Suprapubic skin (tissue), 4 donors: ENCODE measurements at places on chromosomes 13 and 19. TPM values are rescaled to one million over a fixed set of nuclear protein-coding genes. Genes with fewer than 3 reads are reported as not detected.

- H3K4me1 ChIP-seq: no peaks in the 10 kb centered on the region
- no peak overlapping the region for H3K27ac ChIP-seq
- H3K36me3 ChIP-seq: no peaks in the 10 kb centered on the region
- H3K4me3 ChIP-seq: no peak overlapping the region
- H3K27me3 ChIP-seq: no peaks in the 10 kb centered on the region
These were observed 44.0 kb downstream of the CCDC70 start for GRCh38 chr13:51905787-51906186.

GRCh38 chr13:77323858-77324257, 3.0 kb downstream of the MYCBP2 start:
- DNase-seq: no peak
- no peak overlapping the region for H3K27ac ChIP-seq
- H3K27me3 ChIP-seq: no peaks in the 10 kb centered on the region
- peaks cover 66% of the 10 kb centered on the region for H3K4me1 ChIP-seq
- H3K36me3 ChIP-seq: no peaks in the 10 kb centered on the region

GRCh38 chr19:35442091-35442490, 6.0 kb upstream of the FFAR2 start:
- DNase-seq: no peak
- no peaks in the 10 kb centered on the region for H3K36me3 ChIP-seq
- H3K4me1 ChIP-seq: peaks cover 8% of the 10 kb centered on the region
- H3K4me3 ChIP-seq: no peak overlapping the region
- H3K27me3 ChIP-seq: no peaks in the 10 kb centered on the region

DNA sequence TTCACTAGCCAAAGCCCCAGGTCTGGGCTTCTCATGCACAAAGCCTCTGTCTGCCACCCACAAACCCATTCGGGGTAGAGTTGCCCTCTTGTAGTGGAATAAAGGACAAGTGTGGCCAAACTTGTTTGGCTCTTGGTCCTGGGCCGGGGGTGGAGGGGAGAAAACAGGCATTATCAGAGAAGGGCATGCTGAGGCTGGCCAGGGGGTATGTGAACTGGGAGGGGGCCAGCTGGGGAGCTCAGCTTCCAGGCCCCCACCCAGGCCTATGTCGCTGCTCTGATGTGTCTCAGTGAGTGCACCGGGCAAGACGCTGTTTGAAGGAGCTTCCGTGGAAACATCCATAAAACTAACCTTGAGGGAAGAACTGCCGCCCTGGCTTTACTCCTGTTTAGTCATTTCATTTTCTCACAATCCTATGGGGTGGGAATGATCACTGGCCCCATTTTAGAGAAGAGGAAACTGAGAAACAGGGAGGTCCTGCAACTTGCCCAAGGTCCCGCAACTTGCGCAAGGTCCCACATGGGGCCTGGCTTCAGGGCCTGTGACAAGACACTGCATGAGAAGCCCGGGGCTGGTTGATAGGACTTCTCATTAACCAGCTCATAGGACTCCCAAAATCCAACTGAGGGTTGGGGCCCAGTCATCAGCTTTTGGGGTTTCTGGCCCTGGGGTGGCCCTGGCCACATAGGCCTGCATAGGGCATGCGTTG, 30.8 kb downstream of the CCNE1 start:
- peak overlapping the region; percentile 68 for H3K4me3 ChIP-seq
- no peak for DNase-seq
- H3K27ac ChIP-seq: no peak overlapping the region
- no peaks in the 10 kb centered on the region for H3K36me3 ChIP-seq
- peaks cover 23% of the 10 kb centered on the region for H3K27me3 ChIP-seq

DNA sequence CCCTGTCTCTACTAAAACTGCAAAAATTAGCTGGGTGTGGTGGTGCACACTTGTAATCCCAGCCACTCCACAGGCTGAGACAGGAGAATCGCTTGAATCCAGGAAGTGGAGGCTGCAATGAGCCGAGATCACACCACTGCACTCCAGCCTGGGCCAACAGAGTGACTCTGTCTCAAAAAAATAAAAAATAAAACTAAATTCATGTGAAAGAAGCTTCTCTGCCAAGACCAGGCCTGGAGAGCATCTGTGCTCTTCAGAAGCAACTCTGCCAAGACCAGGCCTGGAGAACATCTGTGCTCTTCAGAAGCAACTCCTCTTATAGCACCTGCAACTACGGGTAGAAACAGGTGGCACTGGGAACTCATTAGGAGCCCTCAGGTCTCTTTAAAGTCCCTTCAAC, 37.7 kb downstream of the CRYL1 start:
- DNase-seq: no peak
- no peaks in the 10 kb centered on the region for H3K27me3 ChIP-seq
- no peak overlapping the region for H3K4me3 ChIP-seq
- no peaks in the 10 kb centered on the region for H3K36me3 ChIP-seq

The CCDC8 gene
- total RNA-seq: 1.6 TPM
